Mesothelial cell of epicardium (in vitro differentiated cells): ENCODE measurements at places on chromosomes 1 and 21. TPM values are rescaled to one million over a fixed set of nuclear protein-coding genes. Genes with fewer than 3 reads are reported as not detected.

DNA sequence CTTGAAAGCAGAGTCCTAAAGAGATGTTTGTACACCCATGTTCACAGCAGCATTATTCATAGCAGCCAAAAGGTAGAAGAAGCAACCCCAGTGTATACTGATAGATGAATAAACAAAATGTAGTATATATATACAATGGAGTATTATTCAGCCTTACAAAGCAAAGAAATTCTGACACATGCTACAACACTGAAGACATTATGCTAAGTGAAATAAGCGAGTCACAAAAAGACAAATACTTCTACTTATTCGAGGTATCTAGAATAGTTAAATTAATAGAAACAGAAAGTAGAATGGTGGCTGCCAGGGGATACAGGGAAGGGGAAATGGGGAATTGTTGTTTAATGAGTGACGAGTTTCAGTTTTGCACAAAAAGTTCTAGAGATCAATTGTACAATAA is 23.5 kb downstream of the COP1 start:
- H3K4me3 ChIP-seq = no peak overlapping the region
- H3K27me3 ChIP-seq = no peaks in the 10 kb centered on the region
- no peaks in the 10 kb centered on the region for H3K4me1 ChIP-seq
- H3K27ac ChIP-seq = no peak overlapping the region
- H3K36me3 ChIP-seq = peaks cover 13% of the 10 kb centered on the region

GRCh38 chr1:101769520-101769919 is 227.2 kb downstream of the OLFM3 start:
- H3K27ac ChIP-seq = no peak overlapping the region
- no peak for DNase-seq
- no peak overlapping the region for H3K4me3 ChIP-seq
- H3K27me3 ChIP-seq = peaks cover 4% of the 10 kb centered on the region

DNA sequence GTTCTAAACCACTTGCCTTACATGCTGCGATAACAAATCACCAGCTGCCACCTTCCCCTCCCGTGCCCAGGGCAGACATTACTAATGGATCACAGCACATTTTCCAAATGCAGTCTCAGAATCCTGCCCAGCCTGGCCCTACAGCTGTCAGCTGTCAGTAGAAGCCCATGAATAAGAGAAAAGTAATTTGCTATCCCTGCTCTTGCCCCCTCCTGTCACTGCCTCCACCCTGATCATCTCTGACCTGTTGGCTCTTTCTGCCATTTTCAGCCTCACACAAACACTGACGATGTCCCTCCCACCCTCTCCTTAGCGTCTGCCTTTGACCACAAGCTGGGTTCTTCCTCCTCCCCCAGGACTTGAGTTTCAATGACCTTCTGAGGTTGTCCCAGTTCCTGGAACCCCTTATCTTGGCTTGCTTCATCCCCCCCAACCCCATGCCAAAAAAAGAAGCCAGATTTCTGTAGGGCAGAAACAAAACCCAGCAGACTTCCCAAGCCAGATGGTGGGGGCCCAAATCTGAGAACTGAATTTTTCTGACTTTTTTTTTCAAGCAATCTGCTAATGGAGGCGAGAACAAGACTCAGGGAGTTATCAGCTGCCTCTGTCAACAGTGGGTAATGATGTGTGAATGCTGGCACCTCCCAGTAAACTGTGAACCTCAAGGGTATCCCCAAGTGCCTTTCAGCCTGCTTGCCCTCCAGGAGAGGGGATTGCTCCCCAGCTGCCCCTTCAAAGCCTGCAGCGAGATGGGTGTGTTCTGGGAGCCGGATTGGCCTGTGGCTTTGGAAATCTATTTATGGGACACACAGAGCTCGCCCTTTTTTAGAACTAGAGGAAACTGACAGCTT is 216.5 kb upstream of the VAMP3 start:
- H3K27ac ChIP-seq = no peak overlapping the region
- H3K4me1 ChIP-seq = peaks cover 33% of the 10 kb centered on the region
- no peak for DNase-seq
- H3K27me3 ChIP-seq = peaks cover 16% of the 10 kb centered on the region
- no peak overlapping the region for H3K4me3 ChIP-seq

DNA sequence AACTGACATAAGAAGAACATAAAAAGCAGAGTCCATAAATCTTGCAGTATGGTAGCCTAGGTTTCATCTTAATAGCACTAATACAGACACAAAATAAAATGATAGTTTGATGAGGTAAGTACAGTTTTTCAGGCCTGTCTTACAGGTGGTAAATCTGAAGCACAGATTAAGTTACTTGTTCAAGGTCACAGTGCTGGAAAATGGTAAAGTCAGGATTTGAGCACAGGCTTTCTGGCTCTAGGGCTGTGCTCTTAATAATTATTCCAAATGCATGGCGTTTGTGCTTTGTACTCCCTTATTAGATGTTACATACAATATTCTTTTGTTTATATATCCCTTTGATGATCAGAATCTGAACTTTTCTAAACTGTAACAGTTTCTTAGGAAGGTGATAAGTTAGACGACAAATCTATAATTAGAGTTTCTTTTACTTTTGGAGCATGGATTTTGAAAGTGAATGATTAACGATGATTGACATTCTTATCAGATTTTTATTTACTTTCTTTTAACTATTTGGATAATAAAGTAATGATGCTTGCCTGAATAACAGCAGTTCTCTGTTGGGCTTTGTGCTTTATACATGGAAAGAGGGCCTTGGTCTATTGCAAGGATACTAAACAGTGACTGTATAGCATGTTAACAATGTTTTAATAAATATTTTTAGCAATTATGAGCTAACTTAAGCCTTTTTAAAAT is 101.5 kb upstream of the CACYBP start:
- no peaks in the 10 kb centered on the region for H3K27me3 ChIP-seq
- DNase-seq = no peak
- peaks cover 6% of the 10 kb centered on the region for H3K4me1 ChIP-seq
- peaks cover 20% of the 10 kb centered on the region for H3K36me3 ChIP-seq

DNA sequence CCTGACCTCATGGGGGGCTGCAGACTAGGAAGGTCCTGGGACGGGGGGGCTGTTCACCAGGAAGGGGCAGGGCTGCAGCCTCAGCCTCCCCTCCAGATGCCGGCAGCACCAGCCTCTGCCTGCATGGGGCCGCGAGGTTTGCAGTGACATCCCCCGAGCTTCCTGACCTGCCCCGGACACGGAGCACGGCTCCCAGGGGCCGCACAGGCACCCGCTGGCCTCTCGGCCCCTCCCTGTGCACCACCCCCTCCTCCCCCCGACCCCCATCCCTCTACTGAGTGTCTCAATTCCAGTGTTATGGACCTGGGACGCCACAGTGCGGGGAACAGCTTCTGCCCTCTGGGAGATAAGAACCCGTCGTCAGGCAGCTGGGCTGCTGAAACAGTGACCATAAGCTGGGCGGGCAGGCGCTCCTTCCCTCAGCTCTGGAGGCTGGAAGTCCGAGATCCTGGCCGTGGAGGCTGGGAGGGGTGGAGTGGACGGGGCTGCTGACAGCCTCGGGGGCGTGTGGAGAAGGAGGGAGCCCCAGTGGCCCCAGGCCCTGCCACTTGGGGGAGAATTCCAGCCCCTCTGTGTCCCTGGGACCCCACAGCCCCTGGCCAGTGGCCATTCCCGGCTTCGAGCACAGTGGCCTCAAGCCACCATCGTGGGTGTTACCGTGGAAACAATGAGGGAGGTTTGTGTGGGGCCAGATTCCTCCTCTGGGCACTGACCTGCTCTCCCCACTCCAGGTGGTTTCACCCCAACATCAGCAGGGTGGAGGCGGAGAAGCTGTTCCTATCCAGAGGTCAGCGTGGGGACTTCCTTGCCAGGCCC is 11.6 kb downstream of the RNF223 start:
- H3K4me3 ChIP-seq = no peak overlapping the region
- peaks cover 9% of the 10 kb centered on the region for H3K4me1 ChIP-seq
- H3K27ac ChIP-seq = no peak overlapping the region
- H3K36me3 ChIP-seq = no peaks in the 10 kb centered on the region

- peaks cover 9% of the 10 kb centered on the region for H3K4me1 ChIP-seq
- no peaks in the 10 kb centered on the region for H3K27me3 ChIP-seq
- H3K36me3 ChIP-seq = no peaks in the 10 kb centered on the region
- no peak for DNase-seq
- no peak overlapping the region for H3K4me3 ChIP-seq
- H3K27ac ChIP-seq = no peak overlapping the region
These were observed 598.1 kb upstream of the ADGRL4 start for GRCh38 chr1:79604490-79605198.

DNA sequence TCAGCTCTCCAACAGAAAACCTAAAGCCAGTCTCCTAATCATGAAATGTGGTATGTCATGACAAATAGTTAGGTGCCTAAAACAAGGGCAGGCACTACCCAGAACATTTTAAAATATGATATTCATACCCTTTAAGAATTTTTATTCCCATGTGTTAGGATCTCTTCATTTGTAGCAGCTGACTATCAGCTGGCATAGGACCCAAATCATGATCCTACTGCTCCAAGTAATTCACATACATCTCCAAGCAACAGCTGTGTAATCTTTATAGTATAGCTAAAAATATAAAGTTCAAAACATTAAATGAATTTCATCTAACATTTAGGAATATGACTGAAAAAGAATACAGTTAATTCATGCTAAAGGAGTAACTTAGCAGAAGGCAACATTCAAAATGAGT is 57.5 kb downstream of the ENAH start:
- H3K4me1 ChIP-seq = peaks cover 16% of the 10 kb centered on the region
- no peak for DNase-seq
- peaks cover 10% of the 10 kb centered on the region for H3K36me3 ChIP-seq
- no peak overlapping the region for H3K4me3 ChIP-seq

DNA sequence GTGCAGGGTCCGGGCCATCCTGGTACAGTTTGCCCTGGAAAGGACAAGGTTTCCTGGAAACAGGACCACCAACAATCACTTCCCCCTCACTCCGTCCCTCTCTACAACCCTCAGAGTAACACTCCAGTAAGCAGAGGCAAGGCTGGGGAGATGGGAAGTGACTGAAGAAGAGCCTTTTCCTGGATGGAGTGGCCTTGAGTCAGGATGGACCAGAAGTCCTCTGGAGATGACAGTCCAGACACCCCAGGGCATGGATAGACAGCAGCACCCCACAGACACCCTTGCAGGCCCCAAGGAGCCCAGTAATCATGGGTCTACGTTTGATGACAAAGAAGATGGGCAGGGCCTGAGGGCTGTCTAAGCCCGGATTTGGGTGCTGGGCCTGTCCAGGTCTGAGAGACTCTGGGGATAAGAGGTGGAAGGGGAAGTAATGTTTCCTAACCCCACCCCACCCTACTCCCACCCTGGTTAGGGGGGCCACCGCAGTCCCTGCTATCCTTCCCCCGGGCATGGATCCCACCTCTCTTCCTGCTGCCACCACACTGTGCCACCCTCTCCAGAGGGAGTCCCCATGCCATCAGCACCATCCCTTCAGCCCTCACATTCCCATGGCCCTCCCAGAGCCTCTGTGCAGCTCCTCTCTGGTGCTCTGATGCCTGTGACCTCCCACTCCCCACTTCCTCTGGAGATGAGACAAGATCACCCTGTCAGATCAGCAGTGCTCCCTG is 7.2 kb upstream of the S100A8 start:
- H3K27ac ChIP-seq = no peak overlapping the region
- H3K27me3 ChIP-seq = peaks cover 26% of the 10 kb centered on the region
- no peak overlapping the region for H3K4me3 ChIP-seq
- DNase-seq = no peak
- no peaks in the 10 kb centered on the region for H3K4me1 ChIP-seq
- no peaks in the 10 kb centered on the region for H3K36me3 ChIP-seq

DNA sequence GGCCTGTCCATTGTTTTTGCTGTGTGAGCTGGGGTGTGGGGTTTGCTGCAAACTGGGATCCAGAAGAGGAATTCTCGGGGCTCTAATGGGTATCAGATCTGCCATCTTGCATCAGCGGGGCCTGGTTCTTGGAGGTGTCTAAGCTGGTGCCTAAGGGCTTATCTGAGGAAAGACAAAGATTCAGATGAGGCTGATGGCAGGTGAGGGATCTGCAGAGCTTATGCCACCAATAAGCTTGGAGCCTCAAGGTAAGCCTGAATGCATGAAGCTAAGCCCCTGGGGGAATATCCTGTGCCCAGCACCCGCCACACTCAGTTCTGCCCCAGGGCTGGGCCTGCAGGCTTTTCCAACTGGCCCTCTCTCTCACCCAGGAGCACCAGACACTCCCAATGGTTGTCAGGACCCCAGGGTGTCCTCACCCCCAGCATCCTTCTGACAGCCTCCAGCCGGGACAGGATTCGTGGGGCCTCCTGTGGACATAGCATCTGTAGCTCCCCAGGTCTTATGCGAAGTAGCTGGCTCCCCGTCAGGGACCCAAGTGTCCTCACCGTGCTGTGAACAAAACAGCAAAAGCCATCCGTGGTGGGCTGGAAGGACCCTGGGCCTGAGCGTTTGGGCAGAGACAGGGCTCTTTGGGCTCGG is 9.5 kb upstream of the GSTM3 start:
- H3K27ac ChIP-seq = no peak overlapping the region
- no peaks in the 10 kb centered on the region for H3K4me1 ChIP-seq
- DNase-seq = no peak
- no peak overlapping the region for H3K4me3 ChIP-seq

DNA sequence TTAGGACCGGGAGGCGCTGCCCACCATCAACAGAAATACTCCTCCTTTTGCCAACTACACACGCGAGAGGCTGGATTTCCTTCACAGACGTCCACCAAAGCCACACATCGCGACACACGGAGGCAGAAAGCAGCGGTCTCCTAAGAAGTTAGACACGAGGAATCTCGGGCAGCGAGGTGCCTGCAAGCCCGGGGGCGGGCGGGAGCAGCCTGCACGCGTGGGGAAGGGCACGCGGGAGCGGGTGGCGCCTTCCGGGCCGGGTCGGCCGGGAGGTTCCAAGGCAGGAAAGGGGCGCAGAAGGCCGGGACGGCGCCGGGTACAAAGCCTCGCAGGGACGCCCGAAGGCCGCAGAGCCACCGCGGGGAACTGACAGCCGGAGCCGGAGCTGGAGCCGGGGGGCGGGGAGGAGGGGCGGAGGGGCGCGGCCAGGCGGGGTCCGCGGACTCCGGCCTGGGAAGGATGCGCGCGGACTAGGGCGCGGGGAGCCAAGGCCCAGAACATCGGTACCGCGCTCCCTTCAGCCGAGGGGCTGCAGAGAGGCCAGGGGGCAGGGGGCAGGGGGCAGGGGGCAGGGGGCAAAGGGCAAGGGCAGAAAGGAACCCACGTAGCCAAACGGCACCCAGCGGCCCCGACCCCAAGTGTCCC is 722 bp downstream of the NPHP4 start:
- peaks cover 20% of the 10 kb centered on the region for H3K4me1 ChIP-seq
- H3K36me3 ChIP-seq = no peaks in the 10 kb centered on the region
- H3K27me3 ChIP-seq = peaks cover 18% of the 10 kb centered on the region
- H3K4me3 ChIP-seq = peak overlapping the region; percentile 76
- H3K27ac ChIP-seq = peak overlapping the region; percentile 44

GRCh38 chr1:207824691-207825408 is 73.0 kb downstream of the CD46 start:
- H3K27ac ChIP-seq = no peak overlapping the region
- peaks cover 2% of the 10 kb centered on the region for H3K27me3 ChIP-seq
- H3K4me1 ChIP-seq = peaks cover 14% of the 10 kb centered on the region
- no peak overlapping the region for H3K4me3 ChIP-seq
- no peak for DNase-seq
- H3K36me3 ChIP-seq = no peaks in the 10 kb centered on the region

Gene CACNA1S
- total RNA-seq = 0.05 TPM in 1 of 3 replicates, not detected in the others

Gene FOXD2
- 0.60 to 0.98 TPM (median 0.77 TPM) in 3 replicates for total RNA-seq

Gene BMP8B
- total RNA-seq = 0.14 to 0.31 TPM (median 0.18 TPM) in 3 replicates

Gene VAV3
- 2.1 to 3.2 TPM (median 2.4 TPM) in 3 replicates for total RNA-seq

Gene IL19
- total RNA-seq = not detected in 3 replicates

Gene UTS2
- total RNA-seq = not detected in 3 replicates

Gene PARS2
- total RNA-seq = 6.4 to 7.7 TPM (median 7.0 TPM) in 3 replicates
